Right atrium auricular region (tissue), 2 donors: ENCODE measurements at places on chromosomes 2 and 18. TPM values are rescaled to one million over a fixed set of nuclear protein-coding genes. Genes with fewer than 3 reads are reported as not detected.

The TBR1 gene
- total RNA-seq = not detected

DNA sequence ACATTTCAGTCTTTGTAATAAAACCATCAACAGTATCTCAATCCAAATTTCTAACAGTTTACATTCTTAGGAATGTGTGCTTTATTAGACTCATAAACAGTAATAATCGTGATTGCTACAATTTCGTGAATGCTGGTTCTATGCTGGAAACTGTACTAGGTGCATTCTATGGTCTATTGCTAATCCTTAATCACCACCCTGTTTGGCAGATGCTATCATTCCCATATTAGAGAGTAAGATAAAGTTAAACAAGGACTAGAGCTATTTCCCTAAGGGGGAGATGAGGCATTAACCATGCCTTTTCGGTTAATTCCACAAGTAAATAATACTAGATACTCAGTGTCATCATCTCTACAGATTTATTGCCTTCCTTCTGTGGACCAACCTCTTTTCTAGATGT is 244.0 kb downstream of the PAX3 start:
- H3K36me3 ChIP-seq = no peaks in the 10 kb centered on the region
- H3K27me3 ChIP-seq = no peaks in the 10 kb centered on the region
- H3K4me3 ChIP-seq = no peak overlapping the region
- H3K4me1 ChIP-seq = no peaks in the 10 kb centered on the region
- DNase-seq = no peak

GRCh38 chr2:230864122-230864604 is 579 bp upstream of the ITM2C start:
- DNase-seq = no peak
- H3K4me1 ChIP-seq = peaks cover 35% of the 10 kb centered on the region
- H3K4me3 ChIP-seq = peak overlapping the region; percentile 71
- H3K27me3 ChIP-seq = no peaks in the 10 kb centered on the region
- H3K36me3 ChIP-seq = no peaks in the 10 kb centered on the region

- no peaks in the 10 kb centered on the region for H3K4me1 ChIP-seq
- peak overlapping the region; percentile 80 for H3K27ac ChIP-seq
- no peaks in the 10 kb centered on the region for H3K27me3 ChIP-seq
- no peak overlapping the region for H3K4me3 ChIP-seq
- no peaks in the 10 kb centered on the region for H3K36me3 ChIP-seq
- DNase-seq = no peak
Measured at GRCh38 chr18:79576686-79577351, 102.8 kb upstream of the CTDP1 start.

The SIGLEC15 gene
- 1.9 TPM for total RNA-seq

DNA sequence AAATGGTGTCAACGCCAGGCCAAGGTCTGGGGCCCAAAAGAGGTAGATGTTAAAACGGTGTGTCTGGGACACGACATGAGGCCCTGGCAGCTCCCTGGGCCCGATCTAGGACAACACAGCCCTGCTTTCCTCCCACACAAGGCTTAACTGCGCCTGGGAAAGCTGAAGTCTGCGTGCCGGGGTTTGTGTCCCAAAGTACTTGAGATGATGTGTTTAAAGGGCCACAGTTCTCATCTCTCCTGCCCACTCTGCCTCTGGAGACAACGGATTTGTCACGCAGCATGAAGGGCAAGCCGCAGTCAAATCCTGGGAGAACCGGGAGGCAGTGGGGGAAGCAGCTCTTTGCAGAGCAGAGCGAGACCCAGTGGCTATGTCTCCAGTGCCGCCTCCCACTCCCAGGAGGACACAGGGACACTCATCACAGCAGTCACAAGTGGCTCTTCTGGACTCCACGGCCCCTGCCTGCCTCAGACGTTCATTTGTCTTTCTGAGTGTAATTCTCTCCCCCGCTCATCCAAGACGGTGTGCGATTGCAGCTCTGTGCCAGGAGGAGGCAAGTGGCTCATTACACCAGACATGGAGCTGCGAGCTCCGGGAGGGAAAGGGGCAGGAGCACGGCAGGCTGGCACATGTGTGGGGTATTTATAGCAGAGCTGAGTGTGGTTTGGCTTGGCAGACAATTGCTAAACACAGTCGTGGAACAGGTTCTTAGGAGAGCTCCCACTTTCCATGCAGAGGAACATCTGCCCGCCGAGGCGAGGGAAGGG is 57.7 kb upstream of the SEMA4C start:
- H3K4me1 ChIP-seq = no peaks in the 10 kb centered on the region
- peak overlapping the region; percentile 41 for H3K27ac ChIP-seq
